ENCODE measurements at places on chromosomes 1 and 21.

GRCh38 chr1:91866425-91866824 lies 19.5 kb downstream of the TGFBR3 start:
- DNase-seq, result no peak

GRCh38 chr21:43758111-43758641 lies 17.9 kb downstream of the CSTB start:
- DNase-seq, result no peak

DNA sequence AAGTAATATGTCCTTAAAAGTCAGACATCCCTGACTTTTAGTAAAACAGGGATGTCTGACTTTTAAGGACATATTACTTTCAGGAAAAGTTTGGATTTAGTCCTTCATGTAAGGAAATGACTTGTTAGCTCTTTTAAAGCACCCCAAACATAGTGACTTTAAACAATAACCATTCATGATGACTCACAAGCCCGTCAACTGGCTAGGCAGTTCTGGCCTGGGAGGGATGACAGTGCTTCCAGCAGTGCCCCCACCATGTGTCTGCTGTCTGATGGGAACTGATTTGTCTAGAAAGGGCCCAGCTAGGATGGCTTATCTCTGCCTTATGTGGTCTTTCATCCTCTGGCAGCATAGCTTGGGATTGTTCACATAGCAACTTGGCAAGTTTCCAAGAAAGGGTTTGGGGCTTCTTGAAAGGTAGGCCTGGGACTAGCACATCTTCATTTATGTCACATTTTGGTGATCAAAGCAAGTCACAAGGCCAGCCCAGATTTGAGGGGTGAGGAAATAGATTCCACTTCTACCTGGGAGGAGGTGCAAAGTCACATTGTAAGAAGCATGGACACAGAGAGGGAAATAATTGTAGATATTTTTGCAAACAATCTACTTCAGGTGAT lies 143.5 kb downstream of the C1orf94 start:
- DNase-seq, result peak; percentile 24

DNA sequence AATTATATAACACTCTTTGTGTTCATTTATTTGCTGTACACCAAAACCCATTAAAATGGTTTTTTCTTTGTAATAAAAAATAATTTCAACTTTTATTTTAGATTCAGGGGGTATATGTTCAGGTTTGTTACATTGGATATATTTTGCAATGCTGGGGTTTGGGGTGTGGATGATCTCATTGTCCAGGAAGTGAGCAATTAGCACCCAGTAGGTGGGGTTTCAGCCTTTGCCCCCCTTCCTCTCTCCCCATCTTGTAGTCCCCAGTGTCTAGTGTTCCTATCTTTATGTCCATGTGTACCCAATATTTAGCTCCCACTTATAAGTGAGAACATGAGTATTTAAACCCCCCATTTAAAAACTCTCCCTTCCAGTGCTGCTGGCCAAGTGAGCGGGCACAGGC lies 184.6 kb downstream of the RHOU start:
- no peak for DNase-seq
